Chondrocyte (in vitro differentiated cells): ENCODE measurements at places on chromosomes 2 and 18. TPM values are rescaled to one million over a fixed set of nuclear protein-coding genes. Genes with fewer than 3 reads are reported as not detected.

The TTC39C gene
- total RNA-seq = 6.6 to 11.2 TPM (median 10.4 TPM) in 3 replicates

DNA sequence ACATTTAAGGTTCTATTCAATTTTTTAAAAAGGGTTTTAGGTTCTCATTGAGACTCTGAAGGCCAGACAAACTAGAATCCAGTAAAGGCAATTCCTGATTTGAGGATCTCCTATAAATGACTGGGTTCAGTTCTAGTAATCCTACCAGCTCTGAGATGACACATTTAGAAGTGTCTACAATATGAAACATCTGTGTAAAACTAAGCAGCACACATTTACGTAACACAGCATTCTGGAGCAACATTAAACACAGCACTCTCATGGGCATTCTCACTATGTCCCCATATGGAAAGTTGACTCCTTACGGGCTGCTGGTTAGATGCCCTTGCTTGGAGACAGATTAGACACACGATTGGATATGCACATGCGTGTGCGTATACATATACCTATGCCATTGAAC, 114.4 kb downstream of the ZNF385B start:
- H3K4me1 ChIP-seq = peaks cover 10% of the 10 kb centered on the region
- no peak overlapping the region for H3K4me3 ChIP-seq
- H3K27ac ChIP-seq = no peak overlapping the region
- no peak for DNase-seq
- no peaks in the 10 kb centered on the region for H3K36me3 ChIP-seq

The CPLX4 gene
- total RNA-seq = not detected in 3 replicates

- DNase-seq = no peak
- peaks cover 9% of the 10 kb centered on the region for H3K4me1 ChIP-seq
- H3K36me3 ChIP-seq = no peaks in the 10 kb centered on the region
- peaks cover 8% of the 10 kb centered on the region for H3K27me3 ChIP-seq
- no peak overlapping the region for H3K27ac ChIP-seq
Observed at GRCh38 chr18:48073211-48073930, 142.9 kb upstream of the SMAD2 start.
